Left hindlimb (tissue), 1 donor: ENCODE measurements at places on chromosomes 12 and 14.

DNA sequence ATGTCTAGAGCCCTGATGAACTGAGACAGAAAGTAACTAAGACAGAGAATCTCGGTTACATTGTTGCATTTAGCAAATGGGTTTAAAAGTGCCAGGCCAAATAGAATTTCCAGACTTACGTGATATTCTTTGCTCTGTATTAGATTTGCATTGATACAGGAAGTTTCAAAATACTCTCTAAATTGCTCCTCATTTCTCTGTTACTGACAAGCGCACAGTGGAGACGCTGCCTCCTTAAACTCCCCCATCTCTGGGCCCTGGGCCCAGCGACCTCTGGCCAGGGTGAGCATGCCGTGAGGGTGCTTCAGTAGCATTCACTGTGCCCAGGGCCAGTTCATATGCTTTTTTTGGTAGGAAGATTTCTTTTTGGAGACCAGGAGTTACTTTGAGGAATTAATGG is 22.9 kb upstream of the EVL start:
- DNase-seq = no peak

DNA sequence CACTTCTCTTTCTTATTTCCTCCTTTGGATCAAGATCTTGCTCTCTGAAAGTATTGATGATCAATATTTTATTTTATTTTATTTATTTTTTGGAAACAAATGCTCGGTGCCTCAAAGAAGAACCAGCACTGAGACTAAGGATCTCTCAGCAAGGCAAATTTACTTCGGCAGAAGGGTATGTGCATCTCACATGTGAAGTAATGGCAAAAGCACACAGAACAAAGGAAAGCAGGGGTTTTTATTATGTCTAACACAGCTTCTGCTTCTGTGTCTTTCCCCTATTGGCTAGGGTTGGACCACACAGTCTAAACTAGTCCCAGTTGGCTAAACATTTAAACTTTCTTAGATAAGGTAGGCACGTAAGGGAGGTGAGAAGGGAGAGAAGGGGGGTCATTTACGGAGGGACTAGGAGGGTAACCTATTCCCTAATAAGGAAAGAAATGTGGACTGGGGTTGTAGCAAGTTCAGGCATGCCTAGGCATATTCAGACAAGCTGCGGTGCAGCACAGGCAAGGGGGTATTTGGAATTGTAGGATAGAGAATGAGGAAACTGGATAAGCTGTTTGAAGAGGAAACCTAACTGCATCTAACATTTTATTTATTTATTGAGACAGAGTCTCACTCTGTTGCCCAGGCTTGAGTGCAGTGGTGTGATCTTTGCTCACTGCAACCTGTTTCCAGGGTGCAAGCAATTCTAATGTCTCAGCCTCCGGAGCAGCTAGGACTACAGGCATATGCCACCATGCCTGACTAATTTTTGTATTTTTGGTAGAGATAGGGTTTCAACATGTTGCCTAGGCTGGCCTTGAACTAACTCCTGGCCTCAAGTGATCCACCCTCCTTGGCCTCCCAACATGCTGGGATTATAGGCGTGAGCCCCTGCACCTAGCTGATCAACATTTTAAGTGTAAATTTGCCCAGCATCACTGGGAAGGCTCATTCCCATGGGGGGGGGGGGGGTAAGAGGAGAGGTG is 90.0 kb upstream of the EIF5 start:
- no peak for DNase-seq

DNA sequence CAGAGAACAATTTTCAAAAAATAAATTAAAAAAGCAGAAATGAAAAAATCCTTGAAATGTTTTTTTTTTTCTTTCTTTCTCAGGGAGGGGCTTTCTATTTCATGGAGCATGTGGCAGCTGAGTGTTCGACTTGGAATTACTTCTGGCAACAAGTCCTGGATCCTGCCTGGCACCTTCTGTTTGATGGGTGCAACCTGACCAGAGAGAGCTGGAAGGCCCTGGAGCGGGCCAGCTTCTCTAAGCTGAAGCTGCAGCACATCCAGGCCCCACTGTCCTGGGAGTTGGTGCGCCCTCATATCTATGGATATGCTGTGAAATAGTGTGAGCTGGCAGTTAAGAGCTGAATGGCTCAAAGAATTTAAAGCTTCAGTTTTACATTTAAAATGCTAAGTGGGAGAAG is 22.5 kb upstream of the HIGD1C start:
- no peak for DNase-seq

- no peak for DNase-seq
These were observed 37.0 kb upstream of the INF2 start for GRCh38 chr14:104652386-104652785.

DNA sequence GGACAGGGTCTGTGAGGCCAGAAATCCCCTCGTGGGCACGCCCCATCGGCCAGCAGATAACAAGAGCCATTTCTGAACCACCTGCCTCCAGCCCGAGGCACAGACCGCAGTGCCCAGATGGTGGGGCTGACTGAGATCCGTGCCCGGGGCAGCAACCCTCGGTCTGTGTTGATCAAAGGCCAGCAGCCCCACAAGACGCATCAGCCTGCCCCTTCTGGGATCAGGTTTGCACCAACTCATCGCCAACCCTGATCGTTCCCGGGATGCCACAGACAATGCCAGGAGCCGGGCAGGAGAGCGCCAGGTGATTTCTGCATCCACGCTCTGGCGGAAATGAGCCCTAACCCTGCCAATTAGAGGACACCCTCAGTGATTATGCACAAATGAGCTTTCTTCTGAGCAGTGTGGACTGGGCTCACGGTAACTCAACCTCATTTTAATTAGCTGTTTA is 64.5 kb downstream of the TESC start:
- peak; percentile 5 for DNase-seq

GRCh38 chr12:104664351-104664750 is 207.6 kb downstream of the CHST11 start:
- DNase-seq = no peak

DNA sequence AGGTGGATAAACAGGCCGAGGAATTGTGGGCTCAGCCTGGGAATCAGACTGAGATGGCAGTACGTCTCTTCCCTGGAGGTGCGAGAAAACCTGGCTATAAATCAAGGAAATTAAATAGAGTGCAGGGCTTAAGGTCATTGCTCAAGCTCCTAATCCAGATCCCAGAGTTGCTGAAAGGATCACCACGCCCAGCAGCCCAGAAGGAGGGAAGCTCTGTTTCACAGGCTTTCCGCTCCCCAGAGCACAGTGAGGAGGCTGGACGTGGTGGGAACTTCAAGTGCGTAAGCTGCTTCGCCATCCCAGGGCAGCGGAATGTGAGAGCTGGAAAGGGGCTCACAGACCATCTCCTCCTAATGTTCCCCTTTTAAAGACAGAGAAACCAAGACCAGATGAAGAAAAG is 651.6 kb upstream of the TBX3 start:
- no peak for DNase-seq

DNA sequence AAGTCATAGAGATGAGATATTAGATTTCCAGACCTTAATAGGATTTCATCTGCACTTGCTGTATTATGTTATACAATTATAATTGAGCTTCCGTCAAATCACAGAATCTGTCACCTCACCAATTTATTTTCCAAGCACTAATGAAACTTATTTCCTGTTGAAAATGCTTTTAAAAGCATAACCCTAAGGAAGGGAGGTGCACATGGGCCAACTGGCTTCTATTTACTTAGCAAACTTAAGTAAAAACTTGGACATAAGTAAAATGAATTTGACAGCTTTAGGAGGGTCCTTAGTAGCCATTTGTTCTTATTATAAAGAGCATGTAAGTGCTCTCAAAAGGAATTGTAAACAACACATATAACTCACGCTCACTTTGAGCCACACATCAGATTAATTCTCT is 462.2 kb upstream of the TMPO start:
- DNase-seq = no peak

DNA sequence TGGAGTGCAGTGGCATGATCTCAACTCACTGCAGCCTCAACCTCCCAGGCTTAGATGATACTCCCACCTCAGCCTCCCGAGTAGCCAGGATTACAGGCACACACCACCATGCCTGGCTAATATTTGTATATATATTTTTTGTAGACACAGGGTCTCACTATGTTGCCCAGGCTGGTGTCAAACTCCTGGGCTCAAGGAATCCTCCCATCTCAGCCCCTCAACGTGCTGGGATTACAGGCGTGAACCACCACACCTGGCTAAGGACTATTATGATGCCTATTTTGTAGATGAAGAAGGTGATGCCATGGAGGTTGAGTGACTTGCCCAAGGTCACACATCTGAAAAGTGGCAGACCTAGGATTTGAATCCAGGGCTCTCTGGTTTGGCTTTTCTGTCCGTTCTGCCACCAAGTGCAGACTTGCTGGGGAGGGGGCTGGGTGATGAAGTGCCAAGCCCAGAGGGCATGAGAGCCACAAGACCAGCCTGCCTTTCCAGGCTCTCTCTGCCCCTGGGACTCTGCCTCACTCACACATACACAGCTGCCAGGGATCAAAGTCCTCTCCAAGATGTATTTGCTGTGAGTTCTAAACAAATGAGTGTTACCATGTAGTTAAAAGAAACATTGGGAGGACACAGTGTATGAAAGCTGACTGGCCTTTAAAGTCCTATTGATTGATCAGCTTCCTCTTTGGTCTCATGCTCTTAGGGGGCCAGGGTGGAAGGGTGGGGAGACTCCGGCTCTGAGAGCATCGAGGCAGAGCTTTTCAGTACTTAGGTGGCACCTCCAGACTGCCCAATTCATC is 21.3 kb upstream of the RBM19 start:
- no peak for DNase-seq

DNA sequence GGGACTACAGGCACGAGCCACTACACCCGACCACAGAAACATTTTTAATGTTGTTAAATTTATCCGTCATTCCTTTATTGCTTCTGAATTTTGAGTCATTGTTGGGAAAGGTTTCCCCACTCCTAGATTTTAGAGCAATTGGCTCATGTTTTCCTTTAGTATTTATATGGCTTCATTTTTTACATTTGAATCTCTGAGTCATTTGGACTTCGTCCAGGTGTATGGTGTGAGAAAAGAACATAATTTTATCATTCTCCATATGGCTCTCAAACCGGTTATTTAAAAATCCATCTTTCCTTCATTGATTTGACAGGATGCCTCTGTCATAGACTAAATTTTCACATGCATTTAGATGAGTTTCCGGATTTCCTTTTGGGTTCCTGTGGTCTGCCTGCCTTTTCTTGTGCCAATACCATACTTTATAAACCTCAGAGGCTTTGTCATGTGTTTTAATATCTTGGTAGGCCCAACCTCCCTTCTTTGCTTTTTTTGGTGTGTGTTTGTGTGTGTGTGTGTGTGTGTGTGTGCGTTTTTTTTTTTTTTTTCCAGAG is 30.9 kb downstream of the LRTM2 start:
- no peak for DNase-seq

DNA sequence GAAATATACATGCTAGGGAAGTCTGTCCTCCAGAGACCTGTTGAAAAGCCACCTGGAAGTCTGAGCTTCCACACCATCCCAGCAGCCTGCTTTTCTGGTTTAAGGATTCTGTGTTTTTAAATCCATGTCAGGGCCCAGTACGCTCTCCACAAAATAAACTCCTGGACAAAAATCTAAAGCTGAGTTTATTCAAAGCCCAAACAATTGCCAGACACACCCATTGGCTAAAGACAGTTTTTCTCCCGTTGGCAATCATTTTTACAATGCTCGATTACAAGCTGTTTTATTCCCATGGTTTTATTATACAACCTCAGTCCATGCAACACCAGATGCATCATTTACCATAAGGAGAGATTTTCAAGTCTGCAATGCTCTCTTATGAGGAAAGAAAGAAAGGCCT is 94.5 kb downstream of the MYRFL start:
- DNase-seq = peak; percentile 32
